Naive B cell (primary cell): ENCODE measurements at places on chromosomes 12 and 14. TPM values are rescaled to one million over a fixed set of nuclear protein-coding genes. Genes with fewer than 3 reads are reported as not detected.

The SRRM4 gene
- not detected for polyA plus RNA-seq

The TNS2 gene
- polyA plus RNA-seq: not detected

The MTA1 gene
- polyA plus RNA-seq: 4.6 TPM

DNA sequence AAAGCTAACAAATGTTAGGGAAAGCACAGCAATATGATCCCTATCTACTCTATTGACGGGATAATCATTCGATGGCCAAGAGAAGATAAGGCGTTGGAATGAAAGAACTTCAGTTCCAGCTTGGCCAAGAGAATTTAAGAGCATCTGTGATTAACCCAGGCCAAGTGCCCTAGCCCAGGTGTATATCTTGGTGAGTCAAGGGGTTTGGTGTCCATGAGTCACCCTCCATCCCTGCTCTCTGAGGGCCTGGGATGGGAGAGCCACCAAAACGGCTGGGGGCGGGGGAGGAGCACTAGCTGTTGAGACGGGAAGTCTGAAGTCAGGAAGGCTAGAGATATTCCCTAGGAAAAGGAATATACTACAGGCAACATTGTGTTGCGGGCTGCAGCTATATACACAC, 13.0 kb downstream of the TBPL2 start:
- no peak for DNase-seq
